ENCODE measurements at places on chromosomes 11 and 22. TPM values are rescaled to one million over a fixed set of nuclear protein-coding genes. Genes with fewer than 3 reads are reported as not detected.

Gene TREH
- not detected for total RNA-seq

Gene C1QTNF4
- total RNA-seq, result 0.11 TPM

Gene ISX
- total RNA-seq, result not detected

Gene MISFA
- total RNA-seq, result 0.28 TPM

Gene DBX1
- not detected for total RNA-seq

Gene CRYBB2
- total RNA-seq, result not detected

Gene MB
- not detected for total RNA-seq

Gene OR10D3
- total RNA-seq, result not detected

Gene ABCC8
- total RNA-seq, result not detected

Gene NAA40
- total RNA-seq, result 12.1 TPM

Gene TBX1
- 6.5 TPM for total RNA-seq

Gene GPHA2
- total RNA-seq, result not detected

Gene ZNF214
- 4.1 TPM for total RNA-seq
